ENCODE measurements at places on chromosomes 4 and X.
A peak's percentile ranks its signal among the peaks of the same experiment; 100 is the strongest.

GRCh38 chr4:121706595-121707021 is 9.8 kb upstream of the ANXA5 start:
- DNase-seq: no peak

DNA sequence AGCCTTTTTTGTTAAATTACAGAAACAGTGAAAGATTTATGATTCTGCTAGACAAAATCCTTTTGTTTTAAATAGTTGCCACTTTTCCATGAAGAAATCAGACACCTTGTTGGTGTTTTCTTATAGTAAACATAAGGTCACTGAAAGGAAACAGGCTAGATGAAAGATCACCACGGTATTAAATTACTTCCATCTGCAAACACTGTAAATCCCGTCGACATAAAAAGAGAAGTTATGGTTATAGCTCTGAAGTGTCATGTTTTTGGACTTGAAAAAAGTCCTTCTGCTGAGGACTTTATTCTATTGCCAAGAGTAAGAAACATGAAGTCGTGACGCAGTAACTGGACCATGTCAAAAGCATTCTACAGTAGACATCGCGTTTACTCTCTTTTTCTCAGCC is 567.6 kb upstream of the SLIT2 start:
- DNase-seq: no peak

DNA sequence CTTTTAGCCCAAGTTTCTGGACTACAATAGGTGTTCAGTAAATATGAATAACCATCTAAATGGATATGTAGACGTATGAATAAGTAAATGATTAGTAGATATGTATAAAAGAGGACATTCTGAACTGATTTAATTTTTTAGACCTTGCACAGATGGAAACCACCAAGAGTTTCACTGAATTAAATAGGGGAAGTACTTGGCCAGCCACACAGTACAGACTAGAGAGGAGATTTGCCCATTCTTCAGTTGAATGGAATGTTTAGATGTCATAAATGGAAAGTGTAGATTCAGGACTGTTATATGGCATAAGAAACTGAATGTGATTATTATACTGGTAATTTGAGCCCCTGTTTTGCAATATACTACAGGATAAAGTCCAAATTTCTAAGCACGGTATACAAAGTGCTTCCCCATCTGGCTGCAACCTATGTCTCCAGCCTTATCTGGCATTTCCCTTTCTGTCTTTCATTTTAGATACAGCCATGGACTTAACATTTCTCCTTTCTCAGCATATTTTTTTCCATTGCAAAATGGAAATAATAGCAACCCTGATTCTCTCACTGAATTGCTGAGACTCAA is 137.8 kb upstream of the HS3ST1 start:
- no peak for DNase-seq

DNA sequence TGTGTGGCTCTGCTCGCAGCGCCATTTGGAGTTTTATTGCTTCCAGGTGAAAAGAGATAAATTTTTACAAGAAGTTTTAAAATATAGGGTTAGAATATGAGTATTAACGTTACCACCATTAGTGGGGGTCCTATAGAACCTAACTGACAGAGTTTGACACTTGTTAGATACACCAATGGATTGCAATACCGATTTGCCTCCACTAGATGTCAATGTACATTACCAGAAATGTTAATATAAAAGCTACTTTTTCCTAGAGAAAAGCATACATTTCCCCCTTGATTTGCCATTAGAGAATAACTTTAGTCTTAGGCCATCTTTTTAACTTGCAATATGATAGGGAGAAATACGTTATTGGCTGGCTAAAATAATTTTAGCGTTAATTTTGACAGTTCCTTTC is 108.4 kb downstream of the LINC00632 start:
- DNase-seq: no peak

- DNase-seq: peak; percentile 83
Measured at GRCh38 chr4:15479089-15479912, 9.6 kb downstream of the CC2D2A start.

- DNase-seq: no peak
Measured at GRCh38 chrX:45768666-45769236, 568.1 kb upstream of the DIPK2B start.

DNA sequence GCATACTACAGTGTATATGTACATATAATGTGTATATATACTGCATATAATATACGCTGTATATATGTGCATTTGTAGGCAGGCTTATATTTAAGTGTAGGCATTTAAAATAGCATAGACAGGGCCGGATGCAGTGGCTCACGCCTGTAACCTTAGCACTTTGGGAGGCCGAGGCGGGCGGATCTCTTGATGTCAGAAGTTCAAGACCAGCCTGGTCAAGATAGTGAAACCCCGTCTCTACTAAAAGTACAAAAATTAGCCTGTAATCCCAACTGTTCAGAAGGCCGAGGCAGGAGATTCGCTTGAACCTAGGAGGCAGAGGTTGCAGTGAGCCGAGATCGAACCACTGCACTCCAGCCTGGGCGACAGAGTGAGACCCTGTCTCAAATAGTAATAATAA is 78.4 kb downstream of the JAKMIP1 start:
- DNase-seq: no peak

DNA sequence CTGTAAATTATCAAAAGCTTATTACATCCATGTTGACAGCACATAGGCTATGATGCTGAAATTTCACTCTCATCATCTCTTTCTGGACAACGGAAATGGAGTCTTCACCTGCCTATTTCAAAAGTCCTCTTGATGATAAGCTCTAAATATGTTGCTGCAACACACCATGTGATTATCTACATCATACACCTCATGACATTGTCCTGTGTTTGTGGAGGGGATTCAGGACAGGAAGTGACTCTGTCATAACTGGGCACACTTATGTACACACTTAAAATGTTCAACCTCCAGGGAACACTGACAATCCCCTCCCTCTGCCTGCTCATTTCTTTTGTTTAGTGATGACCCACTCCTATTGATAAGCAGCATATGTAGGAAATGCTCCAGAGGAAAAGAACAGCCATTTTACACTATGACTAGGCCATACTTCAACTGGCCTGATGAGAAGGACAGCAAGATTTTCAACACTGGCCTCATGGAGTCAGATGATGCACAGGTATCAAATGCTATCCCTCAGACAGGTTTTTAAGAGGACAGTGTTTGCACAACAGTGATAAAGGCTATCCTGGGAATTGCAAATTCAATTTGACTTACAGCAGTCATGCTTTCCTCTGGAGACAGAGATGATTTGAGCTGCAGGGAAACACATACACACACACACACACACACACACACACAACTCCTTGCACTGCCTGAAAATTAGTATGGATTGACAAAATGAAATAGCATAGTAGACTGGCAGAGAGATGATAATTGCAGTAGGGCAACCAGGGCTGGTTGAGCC is 163.3 kb upstream of the RASGEF1B start:
- no peak for DNase-seq

DNA sequence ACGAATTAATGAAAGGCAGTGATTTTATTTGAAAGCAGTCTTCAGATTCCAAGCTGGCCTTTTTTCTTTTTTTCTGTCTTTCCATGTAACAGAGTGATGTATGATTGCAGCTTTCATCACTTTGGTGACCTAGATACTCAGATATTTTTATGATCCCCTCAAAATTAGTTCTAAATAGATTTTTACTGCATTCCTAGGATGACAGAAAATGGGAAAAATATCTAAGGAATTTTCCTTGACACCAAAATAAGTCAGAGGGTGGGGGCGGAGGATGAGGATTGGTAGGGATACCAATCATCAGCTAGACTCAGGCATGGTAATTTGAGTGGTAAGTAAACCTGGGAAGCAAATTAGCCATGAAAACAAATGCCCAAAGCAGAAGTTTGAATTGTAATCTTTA is 11.9 kb upstream of the HMGB2 start:
- DNase-seq: no peak

- no peak for DNase-seq
Measured at GRCh38 chr4:122625156-122625555, 4.3 kb upstream of the IL21 start.

DNA sequence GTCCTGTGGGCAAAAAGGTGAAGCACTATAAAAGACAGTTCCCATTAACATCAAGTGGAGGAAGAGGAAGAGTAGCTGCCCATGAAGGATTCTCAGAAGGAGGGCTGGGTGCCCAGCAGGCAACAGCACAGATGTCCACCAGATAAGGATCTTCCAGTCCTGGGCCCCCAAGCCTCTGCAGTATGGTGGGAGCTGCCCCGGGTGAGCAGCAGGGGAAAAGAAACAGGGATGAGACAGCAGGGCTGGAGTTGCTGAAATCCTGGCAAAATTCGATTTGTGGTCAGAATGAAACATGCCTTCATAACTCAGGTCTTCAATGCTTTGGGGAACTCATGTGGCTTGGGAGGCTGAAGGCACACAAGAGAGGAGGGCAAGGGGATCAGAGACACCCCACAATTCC is 94.6 kb downstream of the RASL11B start:
- DNase-seq: no peak

- no peak for DNase-seq
Measured at GRCh38 chr4:52423967-52424366, 235.1 kb downstream of the USP46 start.

GRCh38 chr4:156251373-156252065 is 297.9 kb upstream of the CTSO start:
- no peak for DNase-seq

DNA sequence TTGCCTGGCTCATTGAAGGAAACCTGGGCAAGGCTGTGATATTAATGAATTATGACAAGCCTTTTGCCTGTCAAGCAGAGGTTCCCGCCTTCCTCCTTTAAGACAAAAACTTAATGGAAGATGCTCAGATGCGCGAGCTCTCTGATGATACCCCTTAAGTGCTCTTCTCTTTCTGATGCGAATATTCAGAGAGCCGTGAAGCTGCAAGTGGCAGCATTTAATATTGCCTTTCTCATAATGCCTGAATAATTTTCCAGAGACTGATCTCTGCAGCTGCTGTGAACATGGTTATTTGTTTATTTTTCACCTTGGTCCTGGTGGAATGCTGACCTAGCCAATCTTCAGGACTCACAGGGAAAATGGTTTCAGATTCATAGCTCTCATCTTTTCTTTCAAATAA is 251.8 kb downstream of the TENM3 start:
- DNase-seq: no peak

GRCh38 chr4:110160618-110161017 is 37.8 kb downstream of the ELOVL6 start:
- no peak for DNase-seq

DNA sequence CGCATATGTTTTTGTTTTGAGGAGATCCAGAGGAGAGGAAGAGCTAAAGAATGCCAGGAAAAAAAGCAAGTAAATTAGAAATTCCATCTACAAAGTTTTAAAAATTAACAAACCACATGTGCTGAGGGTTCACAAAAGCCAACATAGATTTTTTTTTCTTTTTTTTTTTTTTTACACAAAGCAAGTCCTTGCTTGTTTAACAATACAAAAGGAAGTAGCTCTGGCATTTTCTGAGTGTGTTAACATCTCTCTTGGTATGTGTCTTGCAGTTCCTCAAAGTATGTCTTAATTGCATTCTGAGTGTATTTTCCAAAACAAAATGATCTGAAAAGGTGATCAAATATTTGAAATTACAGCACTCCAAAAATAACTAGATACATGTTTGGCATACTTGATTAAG is 1682.7 kb upstream of the AGA start:
- DNase-seq: no peak

DNA sequence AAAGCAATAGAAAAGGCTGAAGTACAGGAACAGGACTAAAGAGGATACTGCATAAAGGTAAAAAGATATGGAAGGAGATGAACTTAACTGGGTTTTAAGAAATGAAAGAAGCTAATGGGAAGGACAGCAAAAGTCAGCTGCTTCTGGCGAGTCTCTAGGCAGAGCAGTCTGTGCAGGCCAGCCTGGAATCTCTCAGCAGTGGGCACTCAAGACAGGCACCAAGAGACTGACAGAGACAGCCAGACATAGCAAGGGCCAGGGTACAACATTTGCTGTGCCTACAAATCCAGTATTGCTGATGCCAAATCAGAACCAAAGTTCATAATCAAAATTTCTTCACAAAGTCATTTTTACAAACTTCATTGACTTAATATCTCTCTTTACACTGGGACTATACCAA is 62.4 kb downstream of the SPOCK3 start:
- no peak for DNase-seq

DNA sequence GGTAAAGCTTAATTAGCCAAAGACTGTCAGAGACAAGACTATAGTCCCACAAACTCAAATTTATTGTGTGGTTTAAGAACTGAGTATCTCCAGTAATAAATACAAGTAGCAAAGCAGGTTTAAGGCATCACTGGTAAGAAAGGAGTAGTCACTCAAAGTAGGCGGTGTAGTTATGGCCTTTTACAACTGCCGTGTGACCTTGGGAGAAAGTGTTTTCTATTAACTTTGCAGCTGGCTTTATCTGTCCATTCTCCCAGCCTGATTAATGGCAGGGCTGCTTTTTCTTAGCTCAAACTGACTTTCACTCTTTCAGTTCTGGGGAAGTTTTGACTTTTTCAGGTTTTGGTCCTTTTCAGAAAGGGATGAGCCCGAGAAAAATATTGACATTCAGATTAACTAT is 7.4 kb upstream of the PAK3 start:
- DNase-seq: no peak

DNA sequence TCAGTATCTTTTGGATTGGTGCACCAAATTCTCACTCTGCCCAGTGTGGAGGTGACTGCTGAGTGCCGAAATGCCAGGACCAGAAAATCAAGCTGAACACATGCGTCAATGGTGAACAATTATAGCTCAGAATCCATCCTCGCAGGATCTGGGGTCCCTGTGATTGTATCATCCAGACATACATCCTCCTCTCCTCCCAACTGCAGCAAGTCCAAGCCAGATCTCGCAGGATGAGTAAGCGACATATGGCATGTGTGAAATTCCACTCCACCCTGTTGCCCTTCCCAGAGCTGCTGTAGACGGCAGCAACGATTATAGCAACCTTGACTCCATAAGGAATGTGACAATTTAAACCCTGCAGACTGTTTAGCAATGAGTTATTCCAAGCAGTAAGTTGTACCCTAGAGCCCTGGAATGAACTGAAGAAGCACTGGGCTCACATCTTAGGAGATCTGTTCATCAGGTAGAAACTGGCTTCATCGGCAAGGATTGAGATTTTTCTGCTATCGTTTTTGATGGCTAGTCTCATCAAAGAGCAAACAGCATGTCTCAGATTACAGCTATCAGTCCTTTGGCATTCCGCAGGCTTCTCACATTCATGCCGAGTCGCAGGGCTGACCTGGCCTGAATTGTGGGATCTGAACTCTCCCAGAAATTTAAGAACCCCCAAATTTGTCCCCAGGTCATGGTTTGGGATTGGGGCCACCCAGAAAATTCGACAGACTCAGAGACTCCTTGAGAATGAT is 35.5 kb upstream of the SORBS2 start:
- DNase-seq: no peak

- no peak for DNase-seq
Measured at GRCh38 chr4:76950052-76950955, 752 bp downstream of the SEPTIN11 start.

- DNase-seq: peak; percentile 90
Measured at GRCh38 chr4:113849771-113850170, 88.2 kb upstream of the CAMK2D start.

- no peak for DNase-seq
Measured at GRCh38 chr4:103012060-103012459, 7.4 kb downstream of the SLC9B1 start.

- DNase-seq: peak; percentile 8
Measured at GRCh38 chr4:31007858-31008257, 287.7 kb downstream of the PCDH7 start.
